ENCODE measurements at places on chromosomes 5 and 9.

- DNase-seq, result no peak
Observed at GRCh38 chr5:108729242-108729615, 18.5 kb upstream of the FER start.

GRCh38 chr5:77948476-77948875 is 172.3 kb upstream of the TBCA start:
- no peak for DNase-seq

DNA sequence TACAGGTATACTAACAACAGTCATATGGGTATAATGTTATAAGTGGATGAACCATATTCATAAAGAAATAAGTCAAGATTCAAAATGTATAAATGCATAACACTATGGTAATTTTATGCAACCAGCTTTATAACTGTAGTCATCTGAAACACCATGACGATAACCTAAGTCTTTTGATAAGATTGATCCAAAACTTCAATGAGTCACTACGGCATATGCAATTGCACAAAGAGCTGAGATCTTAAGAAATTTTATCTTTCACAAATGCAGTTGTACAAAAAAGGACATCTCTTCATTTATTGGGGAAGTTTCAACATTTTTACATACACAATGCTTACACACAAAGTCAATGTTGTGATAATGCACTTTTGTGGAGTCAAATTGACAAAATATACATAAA is 20.3 kb downstream of the FAM81B start:
- no peak for DNase-seq

DNA sequence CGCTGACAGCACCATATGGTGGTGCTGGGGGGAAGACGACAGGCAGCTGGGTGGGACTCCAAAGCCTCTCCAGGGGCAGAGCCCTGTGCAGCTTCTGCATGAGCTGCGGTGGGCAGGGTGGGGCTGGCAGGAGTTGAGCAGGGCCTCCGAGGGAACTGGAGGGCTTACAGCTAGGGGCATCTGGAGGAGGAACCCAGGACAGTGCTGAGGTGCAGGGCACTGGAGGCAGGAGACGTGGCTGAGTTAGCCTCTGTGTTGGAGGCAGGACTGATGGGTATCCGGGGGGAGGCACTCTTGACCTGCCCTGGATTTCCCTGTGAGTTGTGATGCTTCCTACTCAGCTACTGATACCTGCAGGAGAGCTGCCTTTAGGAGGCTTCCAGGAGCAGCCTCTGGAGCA is 45.0 kb downstream of the TENT4A start:
- no peak for DNase-seq

DNA sequence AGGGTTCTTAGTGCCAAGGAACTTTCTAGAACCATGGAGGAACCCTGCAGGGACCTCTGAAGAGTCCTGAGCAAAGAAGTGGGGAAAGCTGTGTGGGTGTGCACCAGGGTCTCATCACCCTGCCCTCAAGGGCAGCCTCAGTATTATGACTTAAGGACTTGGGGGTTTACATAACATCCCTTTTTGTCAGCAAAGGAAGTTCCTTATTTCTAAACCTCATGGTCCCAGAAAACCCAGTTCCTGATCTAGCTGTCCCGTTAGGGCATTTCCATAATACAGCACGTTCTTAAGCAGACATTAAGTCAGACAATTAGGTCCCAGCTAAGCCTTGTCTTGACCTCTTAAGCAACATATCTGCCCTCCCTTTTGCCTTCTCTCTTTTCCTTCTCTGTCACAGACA is 57.3 kb downstream of the DAPK1 start:
- DNase-seq, result no peak

DNA sequence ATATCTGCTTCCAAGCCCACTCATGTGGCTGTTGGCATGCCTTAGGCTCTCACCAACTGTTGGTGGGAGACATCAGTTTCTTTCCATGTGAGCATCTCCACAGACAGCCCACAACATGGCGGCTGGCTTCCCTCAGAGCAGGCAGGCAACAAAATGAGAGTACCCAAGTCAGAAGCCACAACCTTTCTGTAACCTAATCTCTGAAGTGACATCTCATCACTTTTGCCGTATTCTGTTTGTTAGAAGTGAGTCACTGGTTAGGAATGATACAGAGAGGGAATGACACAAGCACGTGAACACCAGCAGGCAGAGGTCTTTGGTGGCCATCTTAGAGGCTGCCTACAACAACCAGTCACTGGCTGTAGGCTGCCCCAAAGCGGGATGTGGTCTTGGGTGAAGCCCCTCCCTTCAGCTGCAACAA is 88.6 kb upstream of the RASGRF2 start:
- peak; percentile 11 for DNase-seq

DNA sequence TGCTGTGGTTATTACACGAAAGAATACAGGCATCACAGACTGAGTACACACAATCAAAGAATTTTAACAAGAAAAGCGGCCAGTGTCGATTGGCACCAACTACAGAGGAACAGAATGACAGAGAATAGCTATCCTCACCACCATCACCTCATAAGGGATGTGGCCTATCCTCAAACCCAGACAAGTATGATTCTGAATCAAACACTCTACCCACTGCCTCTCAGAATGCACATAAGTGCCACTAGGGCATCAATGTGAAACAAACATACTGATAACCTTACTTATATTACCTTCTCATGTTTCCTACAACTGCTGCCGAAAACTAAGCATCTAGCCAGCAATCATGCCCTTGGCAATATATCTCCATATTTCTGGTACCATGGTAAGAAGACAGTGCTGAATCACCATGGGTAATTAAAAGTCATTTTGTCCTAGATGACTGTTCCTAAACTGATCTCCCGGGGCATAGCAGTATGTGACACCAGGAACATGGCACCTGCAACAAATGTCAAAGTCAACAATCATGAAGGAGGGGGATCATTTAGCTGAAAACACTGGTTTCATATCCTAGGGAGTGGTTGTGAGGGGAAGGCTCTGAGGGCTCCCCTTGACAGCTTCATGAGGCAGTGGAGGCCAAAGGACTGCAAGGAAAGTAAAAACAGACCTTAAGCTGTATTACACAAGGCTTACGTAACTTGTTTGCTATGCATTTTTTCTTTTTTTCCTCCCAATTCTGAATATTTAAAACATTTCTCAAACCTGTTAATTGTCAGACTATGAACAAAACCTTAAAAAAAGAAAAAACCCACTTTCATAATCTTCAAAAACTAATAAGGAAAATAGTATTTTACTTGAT is 88.3 kb downstream of the LHFPL2 start:
- no peak for DNase-seq

DNA sequence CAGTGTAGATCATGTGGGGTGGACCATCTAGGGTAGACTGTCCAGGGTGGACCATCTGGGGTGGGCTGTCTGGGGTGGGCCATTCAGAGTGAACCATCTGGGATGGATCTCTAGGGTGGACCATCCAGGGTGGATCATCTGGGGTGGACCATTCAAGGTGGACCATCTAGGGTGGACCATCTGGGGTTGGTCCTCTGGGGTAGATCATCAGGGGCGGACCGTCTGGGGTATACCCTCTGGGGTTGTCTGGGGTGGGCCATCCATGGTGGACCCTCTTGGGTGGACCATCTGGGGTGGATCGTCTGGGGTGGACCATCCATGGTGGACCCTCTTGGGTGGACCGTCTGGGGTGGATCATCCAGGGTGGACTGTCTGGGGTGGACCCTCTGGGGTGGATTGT is 64.3 kb downstream of the KCNT1 start:
- DNase-seq, result no peak

- DNase-seq, result peak; percentile 8
Observed at GRCh38 chr5:155189981-155190380, 176.4 kb downstream of the KIF4B start.

GRCh38 chr5:150176745-150177477 is 10.3 kb downstream of the CDX1 start:
- DNase-seq, result no peak

DNA sequence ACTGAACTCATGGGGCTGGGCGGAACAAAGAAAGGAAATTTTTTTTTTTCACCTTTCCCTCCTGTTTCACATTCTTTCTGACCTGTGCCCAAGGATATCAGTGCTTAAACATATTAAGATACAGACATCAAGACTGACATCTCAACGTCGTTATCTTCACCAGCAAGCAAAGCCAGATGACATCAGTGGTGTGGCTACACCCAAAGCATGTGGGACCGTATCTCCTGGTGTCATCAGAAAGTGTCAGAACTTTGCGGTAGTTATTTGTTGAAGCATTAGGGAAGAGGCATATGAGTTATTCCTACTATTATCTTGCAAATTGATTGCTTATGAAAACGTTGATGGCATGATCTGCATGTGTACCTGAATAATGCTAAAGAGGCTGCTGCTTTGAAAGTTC is 487.4 kb downstream of the TLE4 start:
- DNase-seq, result no peak
